ENCODE measurements at places on chromosomes 11 and 22.

DNA sequence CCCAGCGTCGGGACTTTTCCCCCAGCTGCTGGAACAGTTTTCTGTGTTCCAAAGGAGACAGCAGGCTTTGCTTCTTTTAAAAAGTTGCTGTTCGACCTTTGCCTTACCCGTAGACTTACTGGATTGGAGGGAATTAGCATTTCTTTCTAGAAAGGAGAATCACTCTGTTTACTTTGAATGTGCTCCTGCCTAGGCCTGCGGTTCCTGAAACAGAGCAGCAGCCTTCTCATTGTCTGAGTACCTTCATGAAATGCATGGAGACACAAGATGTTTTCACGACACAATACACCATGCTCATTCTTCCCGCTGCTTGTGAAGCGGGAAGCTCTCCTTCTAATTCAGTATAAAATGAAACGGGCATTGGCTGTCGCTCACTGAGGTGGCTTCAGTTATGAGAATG is 196.2 kb downstream of the TBC1D22A start:
- H3K36me3 ChIP-seq = peaks cover 25% of the 10 kb centered on the region
- no peaks in the 10 kb centered on the region for H3K27me3 ChIP-seq
- H3K4me3 ChIP-seq = no peak overlapping the region
- peaks cover 13% of the 10 kb centered on the region for H3K4me1 ChIP-seq
- no peak for DNase-seq

GRCh38 chr11:100562128-100562527 is 125.0 kb upstream of the ARHGAP42 start:
- no peaks in the 10 kb centered on the region for H3K4me1 ChIP-seq
- no peak overlapping the region for H3K4me3 ChIP-seq
- DNase-seq = no peak
- H3K36me3 ChIP-seq = no peaks in the 10 kb centered on the region
- no peak overlapping the region for H3K27ac ChIP-seq
- H3K27me3 ChIP-seq = peaks cover 23% of the 10 kb centered on the region

DNA sequence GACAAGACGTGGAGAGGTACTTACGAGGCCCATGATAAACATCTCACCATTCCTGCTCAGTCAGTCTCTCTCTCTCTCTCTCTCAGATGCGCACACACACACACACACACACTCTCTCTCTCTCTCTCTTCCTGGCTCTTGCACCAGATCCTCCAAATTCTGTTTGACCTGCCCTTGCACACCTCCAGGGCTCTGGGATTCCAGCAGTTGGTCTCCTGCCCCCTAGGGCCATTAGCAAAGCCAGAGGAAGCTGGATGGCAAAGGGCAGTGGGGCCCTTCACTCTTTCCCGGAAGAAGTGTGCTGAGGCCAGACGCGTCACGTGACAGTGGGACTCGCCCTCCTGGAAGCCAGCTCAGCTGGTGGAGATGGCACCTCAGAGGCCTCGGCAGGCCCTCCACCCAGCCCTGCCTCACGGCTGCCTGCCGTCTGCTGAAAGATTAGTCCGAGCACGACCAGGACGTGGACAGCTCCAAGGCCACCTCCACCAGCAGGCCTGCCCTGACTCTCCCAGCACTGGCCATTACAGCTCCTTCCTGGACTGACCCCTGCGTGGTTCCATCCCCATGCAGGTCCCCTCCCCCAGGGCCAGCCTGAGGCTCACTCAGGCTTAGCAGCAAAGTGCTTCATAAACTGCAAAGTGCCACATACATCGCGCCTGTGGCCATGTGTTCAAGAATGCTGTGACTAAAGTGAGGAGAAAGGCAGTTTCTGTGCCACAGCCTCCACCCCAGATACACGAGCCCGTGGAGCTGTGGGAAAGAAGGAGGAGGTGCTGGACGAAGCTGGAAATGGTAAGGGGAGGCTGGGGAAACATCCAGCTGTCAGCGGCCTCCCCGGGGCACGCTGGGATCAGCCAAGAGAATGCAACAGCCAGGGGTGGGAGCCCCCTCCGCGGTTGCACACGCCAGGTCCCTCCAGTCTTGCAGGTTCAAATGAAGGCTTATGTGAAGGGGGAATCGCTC is 3.7 kb downstream of the PDGFB start:
- DNase-seq = no peak
- peak overlapping the region; percentile 86 for H3K27ac ChIP-seq
- H3K36me3 ChIP-seq = peaks cover 7% of the 10 kb centered on the region

DNA sequence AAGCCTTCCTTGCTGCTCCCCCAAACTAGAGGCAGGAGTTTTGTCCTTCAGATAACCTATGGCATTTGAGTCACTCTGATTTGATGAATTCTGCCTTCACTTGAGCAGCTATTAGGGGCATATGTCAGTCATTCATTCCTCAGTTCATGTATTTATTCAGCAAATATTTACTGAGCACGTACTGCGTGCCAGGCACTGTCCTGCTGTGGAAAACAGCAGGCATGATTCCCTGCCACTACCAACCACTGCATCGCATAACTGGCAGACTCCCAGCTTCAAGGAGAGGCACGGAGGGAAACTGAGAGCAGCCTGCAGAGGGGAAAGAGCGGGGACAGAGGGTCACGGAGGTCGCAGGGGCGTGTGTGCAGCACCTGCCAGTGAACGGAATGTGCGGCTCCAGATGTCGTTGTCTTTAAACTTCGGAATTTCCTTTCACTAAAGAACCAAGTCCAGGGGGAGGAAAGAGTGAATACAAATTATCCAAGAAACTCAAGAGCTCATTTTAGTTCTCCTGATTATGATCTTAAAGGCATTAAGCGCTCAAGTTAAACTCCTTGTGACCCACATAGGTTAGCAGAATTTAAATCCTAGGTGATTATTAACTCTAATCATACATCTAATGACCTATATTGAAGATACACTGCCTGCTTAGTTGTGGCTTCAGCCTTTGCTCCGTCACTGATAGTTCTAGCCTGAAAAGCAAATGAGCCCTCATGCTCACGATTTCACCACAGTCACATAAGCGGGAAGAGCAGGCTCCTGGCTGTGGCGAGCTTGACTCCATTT is 12.6 kb downstream of the PPARA start:
- no peak overlapping the region for H3K4me3 ChIP-seq
- no peaks in the 10 kb centered on the region for H3K27me3 ChIP-seq
- no peak for DNase-seq
- peaks cover 35% of the 10 kb centered on the region for H3K36me3 ChIP-seq

- H3K36me3 ChIP-seq = no peaks in the 10 kb centered on the region
- H3K27me3 ChIP-seq = peaks cover 27% of the 10 kb centered on the region
- H3K4me1 ChIP-seq = no peaks in the 10 kb centered on the region
- no peak overlapping the region for H3K4me3 ChIP-seq
- DNase-seq = no peak
These were observed 43.1 kb upstream of the AMOTL1 start for GRCh38 chr11:94725097-94725496.

GRCh38 chr11:35424157-35424940 is 5.0 kb upstream of the SLC1A2 start:
- no peak overlapping the region for H3K4me3 ChIP-seq
- H3K27ac ChIP-seq = no peak overlapping the region
- H3K36me3 ChIP-seq = no peaks in the 10 kb centered on the region
- peaks cover 13% of the 10 kb centered on the region for H3K4me1 ChIP-seq

DNA sequence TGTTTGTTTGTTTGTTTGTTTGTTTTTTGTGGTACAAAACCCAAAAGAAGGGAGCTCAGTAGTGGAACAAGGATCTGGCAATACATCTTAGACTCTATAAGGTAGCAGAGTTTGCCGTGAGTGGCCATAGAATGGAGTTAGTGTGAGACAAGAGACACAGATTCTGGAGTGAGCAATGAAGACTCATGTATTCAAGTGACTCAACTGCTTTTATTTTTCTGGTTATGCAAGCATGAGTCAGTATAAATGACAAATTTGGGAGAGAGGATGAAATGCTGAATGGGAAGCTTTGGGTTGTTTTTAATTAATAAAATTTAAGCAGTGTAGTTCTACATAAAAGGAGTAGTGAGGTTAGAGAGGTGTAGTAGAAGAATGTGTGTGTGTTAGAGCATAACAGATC is 143.6 kb upstream of the ANO5 start:
- DNase-seq = no peak
- H3K4me3 ChIP-seq = no peak overlapping the region
- H3K4me1 ChIP-seq = no peaks in the 10 kb centered on the region

DNA sequence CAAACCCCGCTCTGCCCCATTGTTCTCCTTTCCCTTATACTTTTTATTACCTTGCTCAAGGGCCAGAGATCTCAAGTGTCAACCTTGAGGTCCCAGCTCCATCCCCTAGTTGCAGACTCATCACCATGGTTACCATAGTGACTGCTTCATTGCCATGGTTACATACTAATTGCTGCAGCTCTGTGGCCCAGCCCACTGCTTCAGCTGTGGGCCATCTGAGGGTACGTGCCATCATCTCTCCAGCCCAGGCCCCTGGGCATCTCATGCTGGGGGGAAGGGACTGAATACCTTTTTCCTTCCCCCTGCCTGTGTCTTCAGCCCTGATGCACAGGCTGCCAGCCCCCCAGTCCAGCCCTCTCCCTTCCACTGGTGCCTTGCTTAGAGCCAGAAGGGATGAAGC is 22.2 kb downstream of the TREH start:
- peaks cover 5% of the 10 kb centered on the region for H3K4me1 ChIP-seq
- H3K27ac ChIP-seq = no peak overlapping the region
- no peak for DNase-seq
- H3K4me3 ChIP-seq = no peak overlapping the region
- no peaks in the 10 kb centered on the region for H3K36me3 ChIP-seq
- H3K27me3 ChIP-seq = no peaks in the 10 kb centered on the region

DNA sequence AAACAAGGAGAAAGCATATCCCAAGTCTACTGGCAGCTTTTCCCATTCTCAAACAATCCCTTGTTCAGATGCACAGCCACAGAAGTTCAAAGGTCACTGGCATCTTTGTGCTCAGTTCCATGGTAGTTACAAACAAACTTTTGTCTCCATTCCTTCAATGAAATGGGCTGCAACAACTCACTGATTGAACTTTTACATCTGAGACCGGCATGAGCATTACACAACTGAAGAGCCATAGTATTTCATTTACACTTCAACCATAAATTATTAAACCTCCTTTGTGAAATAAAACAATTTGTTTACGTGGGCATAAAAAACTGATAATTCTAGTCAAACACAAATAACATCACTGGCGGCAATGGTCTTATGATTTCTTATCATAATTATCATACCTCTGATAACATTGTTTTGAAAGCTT is 67.8 kb upstream of the ARHGAP32 start:
- H3K27ac ChIP-seq = no peak overlapping the region
- peaks cover 4% of the 10 kb centered on the region for H3K36me3 ChIP-seq
- H3K4me3 ChIP-seq = no peak overlapping the region
- H3K27me3 ChIP-seq = no peaks in the 10 kb centered on the region

- H3K4me3 ChIP-seq = no peak overlapping the region
- no peak for DNase-seq
- H3K36me3 ChIP-seq = peaks cover 18% of the 10 kb centered on the region
- peaks cover 67% of the 10 kb centered on the region for H3K4me1 ChIP-seq
- H3K27ac ChIP-seq = no peak overlapping the region
These were observed 9.3 kb downstream of the PRDM11 start for GRCh38 chr11:45155627-45156180.

- H3K36me3 ChIP-seq = no peaks in the 10 kb centered on the region
- no peaks in the 10 kb centered on the region for H3K4me1 ChIP-seq
- peak; percentile 4 for DNase-seq
- H3K4me3 ChIP-seq = no peak overlapping the region
These were observed 148.2 kb upstream of the SNX19 start for GRCh38 chr11:131064373-131064991.

Measured in stimulated activated naive B cell treated with anti-CD40 and anti-IgM and Interleukin-4, amounts not matched to agents 10 μg/mL and 1 μg/mL and 100 μg/mL, for 72 hours (primary cell).